ENCODE measurements at places on chromosomes 12 and 14.

DNA sequence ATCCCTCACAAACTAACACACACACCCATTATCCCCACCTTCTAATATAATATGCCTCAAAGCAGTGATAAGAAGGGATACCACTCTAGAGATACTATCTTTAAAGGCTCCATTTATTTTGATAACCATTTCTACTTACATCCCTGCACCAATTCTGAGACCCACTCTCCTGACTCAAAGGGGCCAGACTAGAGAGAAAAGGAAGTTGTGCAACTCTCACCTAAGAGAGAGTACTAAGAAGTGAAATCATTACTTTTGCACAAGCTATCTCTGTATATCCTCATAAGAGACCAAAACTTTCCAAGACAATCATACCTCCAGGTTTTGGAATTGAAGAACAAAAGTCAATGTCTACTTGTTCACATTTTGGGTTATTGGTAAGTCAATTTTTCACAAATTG is 45.4 kb upstream of the USP15 start:
- DNase-seq, result no peak

- DNase-seq, result no peak
Observed at GRCh38 chr14:72630374-72630773, 263.5 kb downstream of the DPF3 start.

GRCh38 chr14:92987713-92988510 is 65.0 kb downstream of the CHGA start:
- no peak for DNase-seq

DNA sequence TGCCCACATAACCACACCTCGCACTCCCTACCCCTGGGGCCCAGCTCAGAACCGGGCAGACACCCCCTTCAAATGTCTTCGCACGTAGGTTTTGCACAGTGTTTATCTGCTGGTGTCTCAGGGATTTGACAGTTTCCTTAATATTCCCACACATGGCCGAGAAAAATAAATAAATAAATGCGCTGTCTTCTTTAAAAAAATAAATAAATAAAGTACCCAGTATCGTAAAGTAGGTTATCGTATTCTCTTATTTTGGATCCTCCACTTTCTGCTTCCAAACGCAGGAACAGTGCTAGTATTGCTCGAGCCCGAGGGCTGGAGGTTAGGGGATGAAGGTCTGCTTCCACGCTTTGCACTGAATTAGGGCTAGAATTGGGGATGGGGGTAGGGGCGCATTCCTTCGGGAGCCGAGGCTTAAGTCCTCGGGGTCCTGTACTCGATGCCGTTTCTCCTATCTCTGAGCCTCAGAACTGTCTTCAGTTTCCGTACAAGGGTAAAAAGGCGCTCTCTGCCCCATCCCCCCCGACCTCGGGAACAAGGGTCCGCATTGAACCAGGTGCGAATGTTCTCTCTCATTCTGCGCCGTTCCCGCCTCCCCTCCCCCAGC is 710 bp upstream of the FOS start:
- DNase-seq, result no peak

DNA sequence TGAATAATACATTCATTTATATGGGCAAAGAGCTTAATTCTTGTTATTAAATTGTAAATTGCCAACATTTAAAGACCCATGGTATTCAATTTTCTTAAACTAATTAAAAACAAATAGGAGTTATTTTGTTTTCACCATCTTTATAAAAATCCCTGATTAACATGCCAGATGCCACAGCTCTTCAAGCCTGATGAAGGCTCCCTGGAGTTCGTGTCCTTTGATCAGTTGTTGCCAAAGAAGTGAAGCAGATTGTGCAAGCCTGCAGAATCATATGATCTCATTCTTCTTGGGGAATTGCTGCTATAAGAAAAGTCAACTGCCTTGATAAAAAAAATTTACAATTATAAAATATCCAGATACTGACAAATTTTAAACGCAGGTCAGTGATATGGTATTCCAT is 288.3 kb upstream of the PPFIA2 start:
- no peak for DNase-seq

GRCh38 chr12:15265875-15266274 is 44.7 kb upstream of the RERG start:
- DNase-seq, result no peak

- DNase-seq, result no peak
Observed at GRCh38 chr12:48451372-48451771, 21.0 kb upstream of the ANP32D start.

DNA sequence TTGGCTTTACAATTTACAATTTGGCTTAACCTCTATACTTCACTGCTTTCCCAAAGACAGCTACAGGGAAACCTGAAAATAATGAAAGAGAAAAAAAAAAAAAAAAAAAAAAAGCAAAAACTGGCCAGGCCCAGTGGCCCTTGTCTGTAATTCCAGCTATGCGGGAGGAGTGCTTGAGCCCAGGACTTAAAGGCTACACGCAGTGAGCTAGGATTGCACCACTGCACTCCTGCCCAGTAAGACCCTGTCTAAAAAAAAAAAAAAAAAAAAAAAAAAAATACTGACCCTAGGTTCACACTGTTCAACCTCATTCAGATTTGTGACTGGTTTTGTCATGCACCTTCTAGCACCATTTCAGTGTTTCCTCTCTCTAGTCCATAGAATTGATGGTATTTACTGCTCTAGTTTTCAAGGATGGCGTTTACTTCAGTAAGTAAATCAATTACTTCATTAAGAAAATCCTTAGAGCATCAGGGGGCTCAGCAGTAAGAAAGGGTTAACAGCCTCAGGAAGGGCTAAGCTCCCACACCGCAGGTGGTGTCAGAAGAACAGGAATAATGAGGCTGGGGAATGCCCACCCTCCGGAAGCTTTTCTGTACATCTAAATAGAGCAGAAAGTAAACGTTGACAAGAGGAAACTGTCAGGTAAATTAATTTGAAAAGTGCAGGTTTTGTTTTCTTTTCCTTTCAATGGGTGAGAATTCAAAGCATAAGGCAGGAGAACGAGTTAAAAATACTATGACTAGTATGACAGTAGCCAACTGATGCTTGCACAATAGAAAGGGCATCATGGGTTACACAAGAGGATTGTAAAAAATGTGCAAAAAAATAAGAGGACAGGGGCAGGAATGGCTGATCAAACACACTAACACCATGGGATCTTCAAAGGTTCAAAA is 115.0 kb upstream of the MDM1 start:
- DNase-seq, result no peak

DNA sequence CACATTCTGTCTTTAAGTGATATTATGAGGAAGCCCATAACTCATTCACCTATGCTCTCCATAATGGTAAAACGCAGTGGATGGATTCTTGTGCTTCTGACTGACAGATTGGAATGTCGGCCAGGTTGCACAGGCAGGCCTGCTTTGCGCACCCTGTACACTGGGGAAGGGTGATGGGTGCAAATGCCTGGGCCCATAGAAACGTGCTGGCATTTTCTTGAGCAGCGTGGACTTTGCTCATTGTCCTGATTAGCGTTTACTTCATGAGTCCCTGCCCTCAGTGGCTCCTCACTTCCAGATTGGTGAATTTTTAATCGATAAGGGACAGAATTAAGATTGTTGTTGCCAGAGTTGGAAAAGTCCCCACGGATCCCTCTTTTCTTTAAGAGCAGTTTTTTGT is 80.9 kb upstream of the TRAF3 start:
- DNase-seq, result no peak

- no peak for DNase-seq
Observed at GRCh38 chr12:851343-851742, 98.2 kb downstream of the RAD52 start.

- DNase-seq, result no peak
Observed at GRCh38 chr14:51395361-51395849, 155.4 kb downstream of the TMX1 start.

DNA sequence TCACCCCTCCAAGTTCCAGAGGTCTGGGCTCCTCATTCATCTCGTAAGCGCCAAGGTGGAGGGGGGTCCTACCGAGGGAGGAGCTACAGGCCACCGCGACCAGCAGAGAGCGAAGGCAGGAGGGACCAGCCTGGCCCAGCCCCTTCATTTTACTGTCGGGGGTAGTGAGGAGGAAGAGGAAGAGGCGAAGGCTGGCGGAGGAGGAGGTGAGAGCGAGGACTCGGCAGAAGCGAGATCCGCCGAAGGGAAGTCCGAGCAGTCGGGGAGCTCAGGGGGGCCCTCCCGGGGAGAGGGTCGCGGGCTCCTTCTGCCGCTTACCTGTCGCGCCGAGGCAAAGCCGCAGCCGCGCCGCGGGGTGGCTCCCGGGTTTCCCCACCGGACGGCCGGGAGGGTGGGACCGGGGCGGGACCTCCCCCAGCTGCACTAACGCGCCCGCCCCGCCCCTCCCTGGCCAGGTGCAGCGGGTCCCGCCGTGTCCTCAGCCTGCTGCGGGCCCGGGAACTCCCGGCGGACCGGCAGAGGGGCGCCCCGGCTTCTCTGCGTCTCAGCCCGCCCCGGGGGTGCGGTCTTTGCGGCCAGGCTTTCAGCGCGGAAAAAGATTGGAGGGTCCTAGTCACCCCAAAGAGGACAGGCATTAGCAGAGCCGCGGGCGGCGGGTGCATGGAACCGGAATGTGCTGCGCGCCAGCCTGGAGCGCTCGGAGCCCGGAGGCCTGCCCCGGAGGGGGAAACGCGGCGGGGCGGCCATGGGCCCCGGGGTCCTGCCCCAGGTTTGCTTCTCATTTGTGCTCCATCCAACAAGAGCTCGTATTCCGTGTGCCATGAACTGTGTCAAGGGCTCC is at the start of gene GALNT6:
GALNT6 (minus strand) TSS at position 124 of the 841 bp plus-strand sequence. CDS start 11,625 bp downstream, outside the sequence.
- peak; percentile 53 for DNase-seq

DNA sequence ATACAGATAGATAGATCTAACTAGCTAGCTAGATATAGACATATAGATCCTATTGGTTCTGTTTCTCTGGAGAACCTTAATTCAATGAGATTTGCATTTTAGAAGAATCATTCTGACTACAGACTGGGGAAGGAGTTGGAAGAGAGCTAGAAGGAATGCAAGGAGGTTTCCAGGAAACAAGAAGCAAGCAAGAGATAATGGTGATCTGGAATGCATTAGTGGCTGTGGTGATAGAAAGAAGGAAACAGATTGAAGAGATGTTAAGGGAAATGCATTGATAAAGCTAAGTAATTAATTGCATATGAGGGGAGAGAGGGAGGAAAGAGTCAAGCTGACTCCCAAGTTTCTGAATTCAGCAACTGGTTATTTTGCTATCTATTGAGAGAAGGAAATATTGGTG is 42.7 kb downstream of the DBX2 start:
- no peak for DNase-seq

DNA sequence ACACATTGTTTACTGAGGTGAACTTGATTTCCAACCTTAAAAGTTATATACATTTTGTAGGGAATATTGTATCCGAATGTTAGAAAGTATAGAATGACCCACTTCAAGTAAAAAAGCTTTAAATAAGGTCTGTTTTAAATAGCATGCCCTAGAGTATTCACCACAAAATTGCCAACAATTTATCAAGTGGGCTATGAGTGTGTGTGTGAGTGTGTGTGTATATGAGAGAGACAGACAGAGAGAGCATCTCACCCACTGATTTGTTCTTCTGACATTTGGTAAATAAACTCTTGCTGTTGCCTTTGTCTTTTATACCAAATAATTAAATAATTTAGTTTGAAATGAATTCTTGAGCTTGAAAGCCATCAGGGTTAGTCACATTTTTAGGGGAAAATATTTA is 29.8 kb upstream of the RAP1B start:
- DNase-seq, result no peak

GRCh38 chr14:88621100-88621499 is 58.3 kb downstream of the ZC3H14 start:
- no peak for DNase-seq

DNA sequence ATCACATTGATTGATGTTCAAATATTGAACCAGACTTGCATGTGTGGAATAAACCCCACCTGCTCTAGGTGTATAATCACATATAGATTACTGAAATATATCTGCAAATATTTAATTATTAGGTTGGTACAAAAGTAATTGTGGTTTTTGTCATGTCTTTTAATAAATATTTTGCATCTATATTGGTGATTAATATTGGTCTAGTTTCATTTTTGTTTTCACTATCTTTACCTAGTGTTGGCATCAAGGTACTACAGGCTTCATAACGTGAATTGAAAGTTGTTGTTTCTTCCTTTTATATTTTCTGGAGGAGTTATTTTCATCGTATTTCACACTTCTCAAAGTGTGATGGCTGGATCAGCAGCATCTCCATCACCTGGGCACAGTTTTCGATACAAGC is 740.0 kb upstream of the TMEM132C start:
- no peak for DNase-seq

- DNase-seq, result no peak
Observed at GRCh38 chr12:5612556-5613410, 180.9 kb downstream of the NTF3 start.

DNA sequence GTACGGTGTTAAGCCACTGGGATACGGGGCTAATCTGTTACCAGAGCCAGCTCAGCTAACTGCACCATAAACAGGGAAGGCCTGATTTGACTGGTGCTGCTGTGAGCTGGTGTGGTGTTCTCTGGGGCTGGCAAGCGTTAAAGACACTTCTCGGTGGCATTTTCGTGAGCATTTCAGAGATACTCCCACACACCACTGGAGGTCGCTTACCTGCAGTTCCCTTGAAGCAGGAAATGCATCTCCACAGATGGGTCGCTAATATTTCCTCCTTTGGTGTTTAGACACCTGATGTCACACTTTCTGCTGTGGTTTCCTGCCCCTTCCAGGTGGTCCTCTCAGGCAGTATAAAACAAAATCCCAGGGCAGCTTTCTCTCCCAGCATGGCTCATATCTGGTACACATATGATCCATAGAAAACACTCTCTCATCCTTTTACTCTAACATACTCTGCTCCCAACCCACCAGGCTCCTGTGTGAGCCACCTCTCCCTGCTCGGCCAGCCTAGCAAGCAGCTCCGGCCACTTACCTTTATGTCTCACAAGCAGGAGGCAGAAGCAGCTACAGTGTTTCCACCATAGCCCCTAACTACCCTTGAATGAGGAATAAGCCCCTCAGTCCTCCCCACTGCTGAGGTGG is 129.9 kb upstream of the GRIN2B start:
- no peak for DNase-seq

DNA sequence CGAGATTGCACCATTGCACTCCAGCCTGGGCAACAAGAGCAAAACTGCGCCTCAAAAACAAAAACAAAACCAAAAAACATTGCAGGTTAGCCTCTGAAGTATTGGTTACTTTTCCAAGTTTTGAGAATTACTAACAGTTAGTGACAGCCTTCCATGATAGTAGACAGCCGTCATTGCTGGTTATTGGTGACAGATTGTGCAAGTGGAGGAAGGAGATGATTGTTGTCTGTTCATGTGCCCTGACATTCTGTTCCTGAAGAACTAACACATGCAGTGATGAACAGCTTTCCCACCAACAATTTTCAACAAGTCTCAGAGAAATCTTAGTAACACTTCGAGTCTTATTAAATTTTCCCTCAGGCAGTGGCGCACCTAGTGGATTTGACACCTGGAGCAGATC is 89.3 kb upstream of the NAP1L1 start:
- no peak for DNase-seq

DNA sequence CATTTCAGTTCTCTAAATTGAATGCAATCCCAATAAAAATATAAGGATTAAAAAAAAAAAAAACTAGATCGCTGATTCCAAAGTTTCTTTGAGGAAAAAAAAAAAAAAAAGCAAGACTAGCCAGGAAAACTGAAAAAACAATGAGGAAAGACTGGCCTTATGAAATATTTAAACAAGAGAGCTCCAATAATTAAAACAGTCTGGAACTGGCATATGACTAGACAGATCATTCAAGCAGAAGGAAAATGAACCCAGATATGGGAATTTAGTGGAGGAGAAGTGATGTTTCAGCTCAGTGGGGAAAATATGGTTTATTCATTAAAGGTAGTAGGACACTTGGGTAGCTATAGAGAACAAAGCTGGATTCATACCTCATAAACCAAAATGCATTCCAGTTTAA is 42.0 kb upstream of the TBC1D15 start:
- no peak for DNase-seq

Measured in stimulated activated CD4-positive, alpha-beta T cell treated with anti-CD3 and anti-CD28 coated beads, Interleukin-1b, Interleukin-23, amount 100 ng/mL, for 24 hours (primary cell).